Left lobe of liver (tissue), 2 donors: ENCODE measurements at places on chromosomes 2 and 18. TPM values are rescaled to one million over a fixed set of nuclear protein-coding genes. Genes with fewer than 3 reads are reported as not detected.

DNA sequence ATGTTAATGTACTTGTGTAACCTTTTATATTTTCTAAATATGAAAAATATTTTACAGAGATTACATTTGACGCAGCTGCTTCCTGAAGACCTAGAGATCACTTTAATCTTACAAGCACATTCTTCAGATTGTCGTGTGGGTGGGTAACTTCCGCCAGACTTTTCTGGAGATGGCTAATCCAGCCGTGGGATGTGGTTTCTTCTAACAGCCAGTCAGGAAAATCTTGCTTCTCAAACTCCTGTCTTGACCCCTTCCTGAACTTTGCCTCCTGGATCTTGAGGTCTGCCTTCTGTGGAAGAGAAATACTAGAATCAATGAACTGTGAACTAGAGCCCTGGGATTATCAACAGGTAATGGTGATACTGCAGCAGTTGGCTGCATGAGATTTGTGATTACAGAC is 401.6 kb upstream of the TNP1 start:
- no peak for DNase-seq

DNA sequence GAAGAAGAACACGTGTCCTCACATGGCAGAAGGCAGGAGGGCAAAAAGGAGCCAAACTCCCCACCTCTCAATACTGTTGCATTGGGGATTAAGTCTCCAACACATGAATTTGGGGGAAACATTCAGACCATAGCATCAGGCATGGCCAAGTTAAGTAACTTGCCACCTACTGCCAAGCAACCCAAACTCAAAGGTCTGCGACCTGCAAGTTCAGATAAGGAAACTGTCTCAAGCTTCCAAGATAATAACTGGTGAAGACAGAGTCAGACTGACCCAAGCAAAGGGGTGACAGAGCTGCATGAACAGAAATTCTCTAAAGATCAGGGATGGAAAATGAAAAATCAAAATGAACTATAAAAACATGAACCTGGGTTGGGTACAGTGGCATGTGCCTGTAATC is 188.7 kb upstream of the SIX3 start:
- DNase-seq, result no peak

GRCh38 chr18:2932247-2933181 is 80.4 kb downstream of the LPIN2 start:
- no peak for DNase-seq

- DNase-seq, result no peak
These were observed 140.1 kb downstream of the STK39 start for GRCh38 chr2:168107322-168107721.

DNA sequence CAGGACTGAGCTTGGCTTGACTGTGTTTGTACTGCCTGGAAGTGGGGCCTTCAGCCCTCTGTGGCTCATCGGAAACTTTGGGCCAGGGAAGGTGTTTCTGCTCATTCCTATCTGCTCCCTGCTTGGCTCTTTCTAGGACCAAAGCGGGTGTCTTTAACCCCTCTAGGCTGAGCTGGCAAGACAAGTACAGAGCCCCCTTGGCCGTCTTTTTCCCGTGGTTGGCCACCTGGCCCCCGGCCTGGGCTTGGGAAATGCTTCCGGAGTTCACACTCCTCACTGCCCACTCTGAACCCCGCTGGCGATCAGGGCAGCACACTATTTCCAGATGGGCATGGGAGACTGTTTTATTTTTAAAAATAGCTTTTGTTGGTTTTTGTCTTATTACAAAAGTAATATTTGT is 243.0 kb downstream of the DYSF start:
- DNase-seq, result no peak

GRCh38 chr2:63369146-63369545 is 219.1 kb downstream of the WDPCP start:
- no peak for DNase-seq

DNA sequence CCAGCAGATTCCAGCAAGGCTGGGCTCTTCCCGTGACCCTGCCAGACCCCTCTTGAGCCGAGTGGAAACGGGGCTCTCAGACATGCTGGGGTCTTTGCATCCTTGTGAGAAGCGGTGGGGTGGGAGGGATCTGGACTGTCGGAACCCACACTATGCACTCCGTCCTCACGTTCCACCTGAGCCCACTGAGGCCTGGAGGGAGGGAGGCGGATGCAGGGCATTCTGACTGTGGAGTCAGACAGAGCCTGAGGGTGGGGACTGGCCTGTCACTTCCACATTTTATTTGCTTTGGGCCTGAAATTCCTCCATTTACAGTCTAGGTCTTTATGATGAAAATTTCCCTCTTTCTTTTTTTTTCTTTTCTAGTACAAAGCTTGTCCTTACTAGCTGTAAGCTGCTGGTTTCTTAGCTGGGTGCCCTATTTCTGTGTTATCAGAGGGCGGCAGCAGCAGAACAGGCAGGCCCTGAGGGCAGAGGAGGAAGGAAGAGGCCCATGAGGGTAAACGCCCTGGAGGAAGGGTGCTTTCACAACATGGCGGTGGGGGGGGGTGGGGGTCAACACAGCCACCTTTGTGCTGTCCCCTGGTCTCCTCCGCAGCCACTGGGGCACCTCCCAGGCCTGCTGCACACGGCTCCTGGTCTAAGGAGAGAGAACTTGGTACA is 373.5 kb upstream of the MYT1L start:
- no peak for DNase-seq

DNA sequence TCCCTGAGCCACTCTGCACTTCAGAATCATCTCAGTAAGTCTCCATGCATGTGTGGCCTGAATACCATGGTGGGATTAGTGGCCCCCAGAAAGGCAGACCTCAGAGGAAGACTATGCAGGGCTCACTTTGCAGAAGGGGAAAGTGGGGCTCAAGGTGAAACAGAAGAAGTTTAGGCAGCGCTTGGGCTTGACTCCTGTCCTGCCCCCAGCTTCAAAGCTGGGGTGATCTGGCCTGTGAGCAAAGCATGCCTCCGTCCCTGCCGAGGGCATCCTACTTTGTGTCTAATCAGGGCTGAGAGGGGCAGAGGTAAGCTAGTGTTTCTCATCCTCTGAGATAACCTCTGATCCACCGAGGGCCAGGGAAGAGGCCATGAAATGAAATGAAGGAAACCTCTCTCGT is 7.9 kb downstream of the CAPN13 start:
- DNase-seq, result no peak

- DNase-seq, result no peak
These were observed 21.3 kb downstream of the SDC1 start for GRCh38 chr2:20203521-20204225.

- DNase-seq, result no peak
These were observed 249.7 kb downstream of the PTGR3 start for GRCh38 chr18:74959216-74959615.

GRCh38 chr2:236972491-236973342 is 113.0 kb upstream of the COPS8 start:
- peak; percentile 40 for DNase-seq

DNA sequence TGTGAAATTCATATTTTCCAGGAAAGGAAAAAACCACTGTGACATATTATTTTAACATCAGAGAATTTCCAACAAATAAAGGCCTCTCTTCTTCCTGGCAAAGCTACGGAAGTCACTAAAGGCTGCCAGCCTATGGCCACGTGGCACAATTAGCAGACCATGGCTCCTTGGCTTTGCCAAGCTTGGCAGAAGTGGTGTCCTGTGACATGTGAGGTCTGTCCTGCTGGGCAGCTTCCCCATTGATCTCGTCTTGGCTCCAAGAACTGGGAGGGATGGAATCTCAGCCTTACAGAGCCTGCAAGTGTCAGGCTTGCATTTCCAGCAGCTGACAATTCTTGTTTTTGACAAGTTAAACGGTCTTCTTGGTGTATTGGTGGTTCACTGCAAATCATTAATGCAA is 226.9 kb upstream of the THSD7B start:
- DNase-seq, result no peak

- no peak for DNase-seq
These were observed 48.9 kb downstream of the TGFA start for GRCh38 chr2:70504750-70505149.

- DNase-seq, result no peak
These were observed 216.9 kb upstream of the REV1 start for GRCh38 chr2:99706735-99707134.

GRCh38 chr2:132750606-132751005 is 80.6 kb upstream of the LYPD1 start:
- no peak for DNase-seq

GRCh38 chr2:235165631-235166030 is 213.8 kb downstream of the SH3BP4 start:
- no peak for DNase-seq

- no peak for DNase-seq
These were observed 62.6 kb downstream of the C18orf63 start for GRCh38 chr18:74378179-74378682.

DNA sequence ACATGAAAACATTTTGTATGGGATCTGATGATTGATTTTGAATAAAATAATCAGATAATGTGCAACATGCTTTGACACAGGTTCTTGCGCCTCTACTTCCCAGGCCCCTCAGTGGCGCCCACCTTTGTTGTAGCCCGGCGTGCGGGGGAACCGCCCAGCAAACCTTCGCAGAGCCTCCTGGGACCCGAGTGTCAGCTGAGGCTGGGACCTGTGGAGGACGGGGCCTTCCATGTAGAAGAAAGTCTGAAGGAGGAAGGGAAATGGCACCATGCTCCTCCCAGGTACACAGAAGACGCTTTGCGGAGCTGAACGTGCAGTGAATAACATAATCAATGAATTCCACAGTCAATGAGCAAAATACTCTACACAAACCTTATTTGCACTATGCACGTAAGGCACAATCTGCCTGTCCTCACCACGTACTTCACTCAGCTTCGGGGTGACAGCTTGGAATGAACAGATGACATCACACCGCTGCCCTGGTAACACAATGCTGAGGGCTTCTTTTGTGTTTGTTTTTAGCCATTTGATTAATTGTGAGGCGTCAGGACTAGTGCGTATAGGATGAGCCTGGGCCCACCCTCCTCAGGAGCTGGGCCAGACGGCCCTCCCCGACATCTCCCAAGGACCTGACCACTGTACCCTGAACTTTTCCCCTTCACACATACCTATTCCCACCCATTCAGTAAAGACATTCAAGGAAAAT is 78.1 kb downstream of the TWIST2 start:
- DNase-seq, result no peak

DNA sequence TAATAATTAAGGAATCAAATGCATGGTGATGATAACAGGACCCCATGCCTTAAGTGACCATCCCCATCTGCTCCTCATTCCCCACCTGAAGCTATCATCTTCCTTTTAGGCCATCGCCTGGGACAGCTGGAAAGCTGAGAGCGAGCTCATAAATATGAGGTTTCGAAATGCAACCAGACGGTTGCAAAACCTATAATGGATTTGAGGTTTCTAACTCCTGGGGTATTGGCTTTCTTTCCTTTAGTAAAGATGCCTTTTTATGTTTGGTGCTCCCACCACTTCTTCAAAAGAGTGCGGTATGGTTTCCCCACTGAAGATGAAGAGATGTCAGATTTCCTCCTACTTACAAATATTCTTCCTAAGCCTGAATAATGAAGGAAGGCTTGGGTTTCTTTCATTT is 1589.5 kb upstream of the PIK3C3 start:
- no peak for DNase-seq

- no peak for DNase-seq
These were observed 227.6 kb downstream of the SEPTIN10 start for GRCh38 chr2:109386004-109386695.

DNA sequence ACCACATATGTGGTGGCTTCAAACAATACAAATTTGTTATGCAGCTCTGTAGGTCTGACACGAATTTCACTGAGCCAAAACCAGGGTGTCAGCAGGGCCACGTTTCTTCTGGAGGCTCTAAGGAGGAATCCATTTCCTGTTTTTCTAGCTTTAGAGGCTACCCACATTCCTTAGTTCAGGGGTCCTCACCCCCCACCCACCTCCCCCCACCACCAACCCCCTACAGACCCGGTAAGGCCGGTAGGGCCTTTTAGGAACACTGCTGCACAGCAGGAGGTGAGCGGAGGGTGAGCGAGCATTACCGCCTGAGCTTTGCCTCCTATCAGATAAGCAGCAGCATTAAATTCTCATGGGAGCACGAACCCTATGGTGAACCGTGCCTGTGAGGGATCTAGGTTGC is 10.6 kb upstream of the SLC39A10 start:
- DNase-seq, result no peak

DNA sequence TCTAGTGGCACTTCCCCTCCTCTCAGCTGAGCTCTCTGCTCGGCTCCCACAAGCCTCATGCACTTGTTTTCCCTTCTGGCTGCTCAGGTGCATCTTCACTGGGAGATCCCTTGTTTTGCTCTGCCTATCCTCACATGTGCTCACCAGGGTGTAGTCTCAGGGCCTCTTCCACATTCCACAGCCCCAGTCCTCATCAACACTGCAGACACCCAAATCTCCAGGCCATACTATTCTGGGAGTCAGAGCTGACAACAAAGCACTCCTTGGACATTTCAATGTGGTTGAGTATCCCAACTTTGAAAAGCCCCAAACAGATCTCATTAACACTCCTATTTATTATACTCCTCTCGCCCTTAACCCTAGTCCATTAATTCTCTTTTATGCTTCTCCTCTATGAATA is 71.3 kb downstream of the CCDC93 start:
- DNase-seq, result no peak

ALLC gene
- 0.20 TPM for total RNA-seq

TLX2 gene
- total RNA-seq, result 0.08 TPM

CCDC150 gene
- 2.2 TPM for total RNA-seq
